ENCODE measurements at places on chromosomes 3 and 15. TPM values are rescaled to one million over a fixed set of nuclear protein-coding genes. Genes with fewer than 3 reads are reported as not detected.

DNA sequence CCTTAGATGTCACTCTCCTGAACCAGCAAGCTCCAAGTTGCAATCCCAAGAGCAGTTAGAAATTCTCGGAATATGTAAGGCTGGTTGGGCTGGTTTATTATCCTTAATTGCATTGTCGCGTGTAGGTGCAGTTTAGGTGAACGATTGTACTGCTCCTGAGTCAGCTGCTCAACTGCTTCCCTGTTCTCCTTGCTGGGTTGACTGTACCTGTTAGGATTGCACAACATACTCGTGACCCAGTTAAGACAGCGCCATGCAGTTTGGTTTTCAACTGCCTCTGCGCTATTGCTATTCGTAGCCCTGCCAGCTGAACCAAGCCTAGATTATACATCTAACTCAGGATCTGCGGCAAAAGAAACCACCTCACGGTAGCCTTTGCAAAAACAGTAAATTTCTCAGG, 41.0 kb downstream of the BCL2L10 start:
- no peak for DNase-seq

- no peak for DNase-seq
Measured at GRCh38 chr3:172379372-172379771, 68.9 kb downstream of the GHSR start.

GRCh38 chr3:69082361-69082760, 2.2 kb upstream of the UBA3 start:
- no peak for DNase-seq

DNA sequence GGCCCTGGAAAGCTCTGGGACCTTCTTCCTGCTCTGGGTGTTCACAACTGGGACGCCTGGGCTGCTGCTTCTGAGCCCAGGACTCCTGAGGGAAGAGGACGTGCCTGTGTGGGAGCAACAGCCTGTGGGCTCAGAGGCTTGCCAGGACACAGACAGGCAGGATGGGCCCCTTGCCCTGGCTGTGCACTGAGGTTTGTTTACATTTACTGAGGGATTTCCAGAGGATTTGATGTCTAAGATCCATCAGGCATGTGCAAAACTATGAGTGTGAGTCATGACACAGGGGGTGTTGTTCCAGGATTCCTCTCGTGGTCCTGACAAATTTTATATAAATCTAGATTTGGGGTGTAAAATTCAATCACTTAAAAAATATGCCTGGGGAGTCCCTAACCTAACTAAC, 10.6 kb downstream of the CCR9 start:
- no peak for DNase-seq

DNA sequence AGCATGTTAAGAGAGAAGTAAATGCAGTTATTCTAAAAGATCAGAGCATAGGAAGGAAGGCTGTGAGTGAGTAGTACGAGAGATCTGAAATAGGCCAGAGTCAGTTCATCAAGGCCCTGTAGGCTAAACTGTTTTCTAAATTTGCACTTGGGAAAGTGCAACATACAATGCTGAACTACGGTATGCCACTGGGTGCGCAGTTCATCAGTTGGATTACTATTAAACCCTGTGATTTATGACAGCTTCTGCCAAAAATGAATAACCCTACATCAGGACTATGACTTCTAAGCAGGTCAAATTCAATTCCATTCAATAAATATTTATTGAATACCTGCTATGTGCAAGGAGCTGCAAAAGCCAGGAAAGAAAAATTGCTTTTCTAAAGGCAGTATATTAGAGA, 10.8 kb downstream of the CBLB start:
- DNase-seq = no peak

GRCh38 chr3:176005564-176005963, 1146.4 kb downstream of the NAALADL2 start:
- DNase-seq = no peak

GRCh38 chr3:178437236-178437635, 99.0 kb upstream of the KCNMB2 start:
- DNase-seq = no peak

DNA sequence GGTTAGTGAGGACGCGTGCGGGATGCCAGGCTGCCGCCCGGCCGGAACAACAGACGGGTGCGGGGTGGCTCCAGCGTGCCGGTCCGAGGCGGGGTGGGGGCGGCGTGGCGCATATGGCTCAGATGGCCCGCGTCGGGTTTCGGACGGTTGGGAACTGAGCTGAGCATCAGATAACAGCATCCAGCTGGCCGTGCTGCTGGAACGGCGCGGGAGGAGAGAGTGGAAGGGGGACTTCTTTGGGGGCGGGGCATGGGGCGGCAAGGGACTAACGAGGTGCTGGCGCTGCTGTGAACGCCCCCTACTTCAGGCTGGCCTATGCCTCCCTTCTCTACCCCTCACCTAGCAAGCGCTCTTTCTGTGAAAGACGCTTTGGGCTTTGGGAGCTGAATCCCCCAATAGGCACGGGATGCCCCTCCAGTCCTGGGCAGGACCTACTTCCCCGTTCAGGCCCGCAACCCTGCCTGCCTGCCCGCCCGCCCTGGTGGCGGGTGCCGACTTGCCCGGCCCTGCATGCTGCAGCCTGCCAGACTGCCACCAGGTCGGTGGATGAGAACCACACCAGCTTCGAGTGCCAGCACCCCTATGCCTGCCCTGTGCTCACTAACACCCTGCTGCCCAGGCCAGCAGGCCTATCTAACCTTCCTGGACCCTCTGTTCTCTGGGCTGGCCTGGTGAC, 542 bp downstream of the INKA1 start:
- peak; percentile 53 for DNase-seq

DNA sequence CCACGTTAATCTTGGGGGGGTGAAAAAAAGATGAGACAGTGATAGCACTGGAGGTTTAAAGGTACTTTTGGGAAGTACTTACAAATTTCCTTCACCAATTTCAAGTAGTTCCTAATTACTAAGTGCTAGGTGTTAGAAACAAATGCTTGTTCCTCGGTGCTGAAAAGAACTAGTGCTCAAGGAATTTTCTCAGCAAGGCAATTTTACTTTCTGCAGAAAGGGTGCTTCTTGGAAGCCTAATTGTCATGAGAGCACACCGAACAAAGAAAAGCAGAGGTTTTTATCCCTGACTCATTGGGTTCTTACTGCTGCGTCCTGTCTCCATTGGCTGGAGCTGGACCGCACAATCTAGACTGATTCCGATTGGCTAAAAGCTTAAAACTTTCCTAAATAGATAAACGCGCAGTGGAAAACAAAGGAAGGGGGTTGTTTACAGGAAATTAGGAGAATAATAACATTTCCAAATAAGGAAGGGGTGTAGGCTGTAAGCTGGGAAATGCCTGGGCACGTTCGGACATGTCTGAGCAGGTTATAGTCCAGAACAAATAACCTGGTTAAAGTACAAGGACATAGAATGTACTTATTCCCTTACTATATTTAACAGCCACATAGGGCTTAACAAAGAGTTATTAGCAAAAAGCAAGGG, 49.6 kb downstream of the CHD2 start:
- DNase-seq = no peak

DNA sequence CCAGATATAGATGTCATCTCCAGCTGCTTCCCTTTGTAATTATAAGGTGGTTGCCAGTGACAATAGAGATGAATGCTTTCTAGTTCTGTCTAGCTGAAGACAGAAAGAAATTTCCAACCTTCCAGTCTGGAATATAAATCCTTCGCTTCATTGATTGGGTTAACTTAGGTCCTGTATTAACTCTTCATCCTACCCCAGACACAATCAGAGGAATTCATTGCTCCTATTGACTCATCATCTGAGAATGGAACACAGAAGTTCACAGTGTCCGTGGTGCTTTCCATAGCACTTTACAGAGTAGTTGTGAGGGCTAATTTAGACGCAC, 241.4 kb downstream of the NFKBIZ start:
- DNase-seq = no peak

DNA sequence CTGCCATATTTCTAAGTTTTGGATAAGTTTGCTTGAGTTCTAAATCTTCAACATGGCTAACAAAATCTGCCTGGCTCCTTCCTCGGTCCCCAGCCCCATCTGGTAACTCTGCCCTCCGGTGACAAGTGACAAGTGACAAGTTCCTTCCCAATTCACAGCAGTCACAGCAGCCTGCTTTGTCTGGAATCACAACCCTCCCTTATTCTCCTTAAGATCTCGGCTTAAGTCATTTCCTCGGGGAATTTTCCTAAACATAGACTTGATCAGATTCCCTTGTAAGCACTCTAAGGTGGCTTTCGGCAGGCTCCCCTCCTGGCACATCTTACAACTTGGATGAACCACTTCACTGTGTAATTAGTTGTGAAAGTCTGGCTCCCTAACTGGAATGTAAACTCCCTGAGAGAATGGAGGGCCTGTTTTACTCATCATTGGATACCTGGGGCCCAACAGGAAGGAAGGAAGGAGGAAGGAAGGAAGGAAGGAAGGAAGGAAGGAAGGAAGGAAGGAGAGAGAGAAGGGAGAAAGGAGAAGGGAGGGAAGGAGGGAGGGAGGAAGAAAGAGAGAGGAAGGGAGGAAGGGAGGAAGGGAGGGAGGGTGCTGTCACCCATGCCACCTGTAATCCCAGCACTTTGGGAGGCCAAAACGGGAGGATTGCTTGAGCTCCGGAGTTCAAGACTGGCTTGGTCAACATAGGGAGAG, 126.4 kb downstream of the SHQ1 start:
- DNase-seq = no peak

GOLGA6D gene
- 0.10 TPM for total RNA-seq

TM4SF18 gene
- total RNA-seq = not detected

CHDH gene
- 0.50 TPM for total RNA-seq

Data from T-helper 17 cell (primary cell).